ENCODE measurements at places on chromosomes 1 and 21.

DNA sequence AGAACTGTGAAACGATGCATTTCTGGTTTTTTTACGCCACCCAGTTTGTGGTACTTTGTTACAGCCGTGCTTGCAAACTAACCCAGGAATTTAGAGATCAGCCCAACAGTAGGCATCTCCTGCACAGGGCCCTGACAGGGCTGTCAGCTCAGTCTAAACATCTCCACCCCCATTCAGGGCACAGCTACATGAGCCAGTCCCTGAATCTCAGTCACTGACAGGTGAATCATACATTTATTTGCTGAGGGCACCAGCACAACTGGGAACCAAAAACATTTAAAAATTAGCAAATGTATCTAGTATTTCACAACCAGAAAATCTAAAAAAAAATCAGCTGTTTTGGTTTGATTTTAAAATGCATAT lies 30.7 kb downstream of the PRDX6 start:
- no peak for DNase-seq

- no peak for DNase-seq
Measured at GRCh38 chr1:39047374-39048229, 21.5 kb downstream of the NDUFS5 start.

DNA sequence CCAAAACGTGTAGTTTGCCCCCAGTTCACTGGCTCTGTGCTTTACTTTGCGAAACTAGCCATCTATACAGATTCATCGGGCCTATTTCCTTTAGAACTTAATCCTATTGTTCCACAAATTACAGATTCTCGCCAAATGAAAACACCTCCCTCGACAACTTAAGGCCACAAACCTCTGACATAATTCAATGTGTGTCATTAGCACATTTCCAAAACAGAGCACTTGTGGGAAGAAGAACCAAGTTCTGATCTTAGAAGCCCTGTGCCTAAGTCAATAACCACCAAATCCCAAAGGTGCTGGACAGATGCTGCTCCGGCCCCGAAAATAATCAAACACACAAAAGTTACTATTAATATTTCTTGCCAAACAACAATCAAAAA lies 93.9 kb downstream of the SLC45A1 start:
- no peak for DNase-seq

DNA sequence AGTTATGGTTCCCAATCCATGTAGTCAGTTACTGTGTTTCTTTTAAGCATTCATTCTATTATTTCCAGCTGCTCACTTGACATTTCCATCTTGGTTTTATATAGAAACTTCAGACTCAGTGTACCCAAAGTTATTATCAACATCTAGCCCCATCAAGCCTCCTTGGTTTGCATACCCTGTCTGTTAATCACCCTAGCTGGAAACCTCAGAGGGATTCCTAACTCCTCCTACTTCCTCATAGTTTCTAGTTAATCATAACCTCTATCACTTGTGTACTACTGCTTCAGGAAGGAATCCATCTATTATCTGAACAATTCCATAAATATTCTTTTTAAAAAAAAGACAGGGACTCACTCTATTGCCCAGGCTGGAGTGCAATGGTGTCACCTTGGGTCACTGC lies 293.3 kb downstream of the SDCCAG8 start:
- no peak for DNase-seq

GRCh38 chr21:44914176-44914874 lies 6.4 kb downstream of the ITGB2 start:
- no peak for DNase-seq

- DNase-seq = no peak
Measured at GRCh38 chr1:942411-942821, 16.6 kb downstream of the NOC2L start.

DNA sequence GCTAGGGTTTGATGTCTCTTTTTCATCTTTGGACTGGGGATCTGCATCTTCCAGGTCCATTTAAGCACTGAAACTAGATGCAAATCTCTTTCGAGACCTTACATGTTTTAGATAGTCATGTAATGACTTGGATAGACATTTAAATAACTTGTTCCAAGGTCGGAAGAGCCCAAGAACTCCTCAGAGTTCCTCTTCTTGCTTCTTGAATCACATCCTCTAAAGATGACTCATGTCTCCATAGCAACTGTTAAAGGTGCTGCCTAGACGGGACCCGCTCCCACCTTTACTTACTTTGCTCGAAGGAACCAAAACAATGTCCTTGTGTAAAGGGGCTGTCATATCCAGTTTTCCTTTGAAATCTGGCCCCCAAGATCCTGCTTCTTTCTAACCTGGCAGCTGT lies 130.0 kb downstream of the EDEM3 start:
- no peak for DNase-seq

DNA sequence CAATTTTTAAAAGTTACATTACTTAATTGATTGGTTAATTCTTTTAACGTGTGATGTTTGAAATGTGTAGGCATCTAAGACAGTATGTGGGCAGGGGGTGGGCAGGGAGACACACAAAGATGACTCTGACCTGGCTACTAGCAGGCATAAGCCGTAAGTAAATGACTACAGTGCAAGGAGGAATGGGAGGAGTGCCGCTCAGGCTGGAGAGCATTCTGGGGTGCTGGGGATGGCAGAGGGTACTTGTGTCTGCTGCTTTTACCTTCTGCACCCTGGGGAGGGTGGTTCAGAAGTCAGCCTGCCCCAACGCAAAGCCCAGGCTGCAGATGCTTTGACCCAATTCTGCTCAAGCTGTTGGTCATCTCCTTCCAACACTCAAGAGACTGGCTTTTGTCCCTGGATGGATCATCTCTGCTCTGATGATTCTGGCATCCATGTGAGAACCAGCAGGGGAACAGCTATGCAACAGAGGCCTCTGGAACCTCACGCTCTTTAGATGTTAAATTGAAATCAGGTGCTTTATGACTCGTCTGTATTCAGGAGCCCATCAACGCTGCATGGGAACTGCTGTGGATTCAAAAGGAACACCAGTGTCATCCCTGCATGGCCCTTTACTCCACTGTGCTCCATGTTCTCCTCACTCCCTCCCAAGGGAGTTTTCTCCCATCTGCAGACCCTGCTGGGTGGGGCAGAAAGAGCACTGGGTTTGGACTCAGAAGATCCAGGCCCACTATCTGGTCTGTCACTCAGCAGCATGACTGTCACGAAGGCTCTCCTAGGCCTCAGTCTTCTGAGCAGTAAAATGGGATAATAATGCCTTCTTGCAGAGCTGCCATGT lies 78.8 kb downstream of the FAM78B start:
- DNase-seq = no peak

GRCh38 chr21:25220954-25221353 lies 386.3 kb downstream of the MRPL39 start:
- no peak for DNase-seq

DNA sequence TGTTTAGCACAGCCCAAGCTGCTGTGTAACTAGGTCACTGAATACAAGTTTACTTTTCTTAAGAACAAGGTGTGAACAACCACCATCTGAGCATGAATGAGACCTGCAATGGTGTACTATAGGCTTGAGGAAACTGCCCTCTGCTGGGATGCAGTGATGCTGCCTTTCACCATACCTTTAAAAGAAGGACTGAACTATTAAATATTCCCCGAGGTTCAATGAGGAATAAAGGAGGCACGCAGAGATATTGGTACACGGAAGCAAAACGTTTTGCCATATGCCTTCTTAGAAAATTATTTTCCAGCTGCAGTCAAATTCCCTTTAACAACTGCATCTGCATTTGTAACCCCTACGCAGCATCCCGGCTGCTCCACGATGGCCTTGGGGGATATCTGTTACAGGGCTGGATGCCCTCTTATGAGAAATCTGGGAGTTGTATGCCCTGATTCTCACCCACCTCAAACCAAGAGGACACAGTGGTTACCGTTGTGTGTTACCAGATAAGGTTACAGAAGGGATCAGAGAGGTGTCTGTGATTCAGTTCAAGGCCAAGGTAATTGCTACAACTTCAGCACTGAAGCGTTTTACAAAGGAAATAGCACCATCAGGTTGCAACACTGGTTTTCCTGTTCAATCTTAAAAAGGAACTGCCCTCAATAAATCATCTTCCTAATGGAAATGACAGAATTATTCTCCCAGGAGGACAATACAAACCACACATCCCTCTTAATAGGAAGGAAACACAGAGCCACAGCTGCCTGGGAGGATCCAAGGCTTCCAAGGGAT lies 470.5 kb downstream of the LTN1 start:
- DNase-seq = no peak

- no peak for DNase-seq
Measured at GRCh38 chr1:159444511-159444910, 5.0 kb downstream of the OR10J1 start.

DNA sequence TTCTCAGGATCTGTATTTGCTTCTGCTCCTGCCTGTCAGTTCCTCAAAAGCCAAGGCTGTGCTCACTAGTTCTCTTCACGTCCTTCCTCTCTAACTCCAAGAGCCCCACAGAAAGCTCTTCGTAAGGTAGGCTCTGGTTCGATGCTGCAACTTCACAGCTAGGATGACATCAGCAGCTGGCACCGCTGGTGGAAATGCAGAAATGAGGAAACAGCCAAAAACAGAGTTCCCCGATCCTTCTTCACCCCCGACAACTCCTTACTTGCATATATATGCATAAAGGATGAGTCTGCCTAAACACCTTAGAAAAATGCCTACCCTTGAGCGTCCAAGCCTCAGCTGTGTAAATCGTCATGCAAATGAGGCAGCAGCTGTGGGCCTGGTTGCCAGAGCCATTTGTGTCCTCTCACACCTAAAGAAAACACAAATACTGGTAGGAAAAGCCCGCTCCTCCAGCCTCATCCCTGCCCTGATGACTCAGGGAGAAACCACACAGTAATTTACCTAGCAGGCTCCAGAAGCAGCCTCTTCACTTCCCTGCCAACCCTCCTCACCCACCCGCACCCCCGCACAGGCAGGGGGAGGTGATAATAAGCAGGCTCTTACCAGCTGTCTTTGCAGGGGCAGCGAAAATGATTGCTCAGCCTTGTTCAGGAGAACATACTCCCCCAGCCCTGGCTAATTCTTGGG lies 28.2 kb downstream of the BATF3 start:
- DNase-seq = no peak

DNA sequence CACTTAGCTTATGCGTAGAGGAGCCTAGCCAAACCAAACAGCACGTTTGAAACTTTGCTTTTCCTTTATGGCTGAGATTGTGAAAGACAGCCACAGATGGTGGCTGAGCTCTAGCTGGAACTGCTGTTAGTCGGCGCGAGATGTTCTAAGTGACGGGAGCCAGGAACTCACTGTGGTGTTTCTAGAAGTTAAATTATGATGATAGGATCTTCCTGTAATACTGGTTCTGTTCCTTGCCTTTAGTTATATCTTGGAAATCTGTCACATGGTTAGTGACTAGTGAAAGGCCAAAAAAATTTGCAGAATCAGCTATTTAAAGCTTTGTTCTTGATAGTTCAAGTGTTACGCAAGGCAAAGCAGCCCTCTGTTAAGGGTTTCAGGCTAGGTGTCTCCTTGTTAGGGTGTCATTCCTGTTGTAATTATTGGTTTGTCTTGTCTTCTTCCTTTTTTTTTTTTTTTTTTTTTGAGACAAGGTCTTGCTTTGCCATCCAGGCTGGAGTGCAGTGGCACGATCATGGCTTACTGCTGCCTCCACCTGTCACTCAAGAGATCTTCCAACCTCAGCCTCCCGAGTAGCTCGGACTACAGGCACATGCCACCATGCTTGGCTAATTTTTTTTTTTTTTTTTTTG lies 22.6 kb downstream of the AK4 start:
- DNase-seq = no peak

DNA sequence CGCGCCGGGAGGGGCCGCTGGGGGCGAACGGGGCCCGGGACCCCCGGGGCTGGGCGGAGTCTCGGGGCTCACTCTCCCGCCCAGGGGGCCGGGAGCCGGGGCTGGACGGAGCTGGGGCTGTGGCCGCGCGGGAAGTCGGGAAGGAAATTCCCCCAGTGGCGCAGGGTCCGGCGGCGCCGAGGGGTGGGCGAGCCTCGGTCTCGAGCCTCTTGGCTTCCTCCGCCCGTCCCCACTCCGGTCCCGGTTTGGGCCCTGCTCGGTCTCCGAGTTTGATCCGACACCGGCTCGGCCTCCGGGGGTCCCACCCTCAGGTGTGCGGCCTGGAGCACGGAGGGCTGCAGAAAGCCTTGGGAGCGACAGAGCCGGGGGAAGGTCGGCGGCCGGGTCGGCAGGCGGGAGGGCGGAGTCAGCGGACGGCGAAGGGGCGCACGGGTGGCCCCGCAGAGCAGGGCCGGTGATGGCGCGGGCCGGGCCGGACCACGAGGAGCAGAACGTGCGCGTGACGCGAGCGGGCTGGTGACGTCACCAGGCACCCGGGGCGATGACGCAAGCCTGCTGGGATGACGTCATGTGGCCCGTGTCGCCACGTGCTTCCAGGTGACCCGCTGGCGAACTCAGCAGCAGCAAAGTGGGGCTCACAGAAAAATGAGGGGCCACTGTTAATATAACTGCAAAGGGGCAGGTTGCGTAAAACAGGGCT lies 610 bp upstream of the HES4 start:
- DNase-seq = peak; percentile 32

DNA sequence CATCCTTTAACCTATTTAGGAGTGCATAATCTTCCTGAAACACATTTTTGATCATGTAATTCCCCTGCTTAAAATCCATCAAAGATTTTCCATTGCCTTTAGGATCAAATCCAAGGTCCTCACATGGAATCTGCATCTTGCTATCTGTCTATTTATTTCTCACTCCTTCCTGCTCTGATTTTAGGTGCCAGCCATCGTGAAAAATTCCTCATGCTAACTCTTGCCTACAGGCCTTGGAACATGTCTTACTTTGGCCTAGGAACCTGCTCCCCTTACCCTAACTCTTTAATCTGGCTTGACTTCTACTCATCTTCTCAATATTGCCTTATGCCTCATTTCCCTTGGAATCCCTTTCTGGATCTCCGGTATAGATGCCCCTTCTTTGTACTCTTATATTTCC lies 1074.3 kb downstream of the TTLL7 start:
- no peak for DNase-seq

DNA sequence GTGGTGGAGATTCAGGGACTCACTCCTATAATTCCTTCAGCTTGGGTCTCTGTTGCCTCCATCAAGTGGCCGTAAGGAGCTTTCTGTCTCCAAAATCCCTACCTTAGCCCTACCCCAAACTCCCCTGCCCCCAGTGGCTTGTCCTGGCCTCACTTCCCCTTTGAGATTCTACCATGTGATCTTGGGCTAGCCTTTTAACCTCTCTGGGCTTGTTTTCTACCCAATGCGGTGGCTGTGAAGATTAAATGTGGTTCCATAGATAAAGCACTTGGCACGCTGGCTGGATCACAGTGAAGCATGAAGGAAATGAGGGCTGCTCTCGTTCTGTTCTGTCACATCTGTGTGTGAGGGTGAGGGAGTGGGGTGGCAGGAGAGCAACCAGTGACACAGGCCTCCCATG lies 43.6 kb downstream of the FAAH start:
- DNase-seq = no peak
